ENCODE measurements at places on chromosomes 6 and 20.

- DNase-seq, result no peak
Observed at GRCh38 chr6:118967239-118967638, 32.3 kb upstream of the MCM9 start.

- no peak for DNase-seq
Observed at GRCh38 chr6:154197196-154197860, 158.3 kb downstream of the OPRM1 start.

DNA sequence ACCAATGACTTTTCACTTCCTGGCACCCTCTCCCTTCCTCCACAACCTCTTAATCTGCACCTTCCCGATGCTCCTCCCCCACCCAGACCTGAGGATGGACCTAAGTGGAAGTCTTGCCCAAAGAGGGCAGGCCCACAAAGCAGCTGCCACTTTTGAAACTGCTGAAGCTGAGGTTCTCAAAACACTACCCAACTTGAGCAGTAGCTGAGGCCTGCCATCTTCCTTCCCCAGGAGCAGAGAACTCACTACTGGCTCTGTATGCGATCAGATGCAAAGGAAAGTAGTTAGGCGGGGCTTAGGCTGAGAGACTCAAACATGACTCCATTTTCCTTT, 1.5 kb downstream of the HM13 start:
- DNase-seq, result no peak

DNA sequence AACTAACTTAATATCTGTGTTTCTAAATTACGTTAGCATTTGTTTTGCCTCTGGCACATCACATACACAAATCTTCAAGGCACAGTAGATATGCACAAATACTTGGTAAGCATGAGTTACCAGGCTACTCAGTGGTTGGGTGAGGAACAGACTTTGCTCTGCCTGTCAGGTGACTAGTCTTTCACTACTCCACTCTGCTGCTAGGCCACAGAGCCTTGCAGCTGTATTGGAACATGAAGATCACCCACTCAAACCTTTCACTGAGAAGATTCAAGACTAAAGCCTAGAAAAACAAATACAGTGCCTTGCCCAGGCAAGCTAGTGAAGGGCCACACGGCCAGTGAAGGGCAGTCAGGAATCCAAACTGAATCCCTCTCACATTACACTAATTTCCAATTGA, 47.0 kb downstream of the DTNBP1 start:
- DNase-seq, result no peak

GRCh38 chr6:146363838-146364607, 179.6 kb upstream of the RAB32 start:
- no peak for DNase-seq

- DNase-seq, result no peak
Observed at GRCh38 chr6:119856136-119856535, 506.6 kb upstream of the MAN1A1 start.

DNA sequence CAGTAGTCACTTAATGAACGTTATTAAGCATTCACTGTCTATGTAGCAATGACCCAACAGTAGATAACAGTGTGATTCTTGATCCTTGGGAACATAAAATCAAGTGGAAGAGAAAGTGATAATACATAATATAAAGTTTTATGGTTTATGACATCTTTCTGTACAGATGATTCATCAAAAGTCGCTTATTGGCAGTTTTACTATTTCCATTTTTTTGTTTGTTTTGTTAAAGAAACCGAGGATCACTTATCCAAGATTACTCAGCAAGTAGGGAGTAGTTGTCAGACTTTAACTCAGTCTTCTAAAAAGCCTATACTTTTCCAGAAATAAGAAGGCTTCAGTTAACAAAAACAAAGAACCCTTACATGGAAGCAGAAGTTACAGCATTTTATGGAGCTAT, 260.8 kb downstream of the ZFAND3 start:
- DNase-seq, result no peak

- DNase-seq, result no peak
Observed at GRCh38 chr6:111691345-111692225, 85.9 kb upstream of the TRAF3IP2 start.

DNA sequence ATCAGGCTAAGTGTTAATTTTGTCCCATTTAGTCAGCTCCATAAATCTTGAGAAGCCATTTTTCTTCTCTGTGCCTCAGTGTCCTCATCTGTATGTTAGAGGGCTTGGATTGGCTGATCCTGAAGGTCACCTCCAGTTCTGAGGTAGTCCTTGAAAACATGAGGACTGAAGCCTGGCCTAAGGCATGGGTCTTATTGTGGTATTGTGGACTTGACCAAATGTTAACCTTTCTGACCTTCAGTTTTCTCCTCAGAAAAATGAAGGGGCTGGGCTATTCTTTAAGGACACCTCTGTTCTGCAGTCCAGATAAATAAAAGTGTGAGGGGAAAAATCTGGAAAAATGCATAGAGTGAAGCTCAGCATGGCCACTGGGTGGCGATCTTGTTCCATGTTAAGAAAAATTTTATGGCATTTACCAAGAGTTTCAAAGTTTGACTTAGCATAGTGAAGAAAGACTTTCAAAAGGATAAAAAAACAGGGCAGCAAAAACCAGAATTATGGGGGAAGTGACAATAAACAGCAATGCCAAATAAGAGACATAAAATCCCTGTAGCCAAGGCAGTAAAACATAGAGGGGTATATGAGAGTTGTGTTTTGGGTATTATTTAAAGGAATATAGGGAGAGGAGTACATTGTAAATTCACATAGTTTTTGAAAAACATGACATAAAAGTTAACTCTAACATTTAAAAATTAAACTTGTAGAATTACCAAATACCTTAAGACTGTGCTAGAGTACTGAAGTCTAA, 13.2 kb upstream of the TFB1M start:
- DNase-seq, result peak; percentile 60

DNA sequence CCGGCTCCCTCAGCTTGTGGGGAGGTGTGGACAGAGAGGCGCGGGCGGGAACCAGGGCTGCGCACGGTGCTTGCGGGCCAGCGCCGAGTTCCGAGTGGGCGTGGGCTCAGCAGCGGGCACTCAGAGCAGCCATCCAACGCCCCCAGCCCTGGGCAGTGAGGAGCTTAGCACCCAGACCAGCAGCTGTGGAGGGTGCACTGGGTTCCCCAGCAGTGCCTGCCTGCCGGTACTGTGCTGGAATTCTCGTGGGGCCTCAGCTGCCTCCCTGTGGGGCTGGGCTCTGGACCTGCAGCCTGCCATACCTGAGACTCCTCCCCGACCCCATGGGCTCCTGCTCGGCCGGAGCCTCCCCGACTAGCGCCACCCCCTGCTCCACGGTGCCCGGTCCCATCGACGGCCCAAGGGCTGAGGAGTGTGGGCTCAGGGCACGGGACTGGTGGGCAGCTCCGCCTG, 92.7 kb downstream of the MANEA start:
- DNase-seq, result no peak

GRCh38 chr6:30769088-30769852, 24.9 kb upstream of the IER3 start:
- DNase-seq, result peak; percentile 83

DNA sequence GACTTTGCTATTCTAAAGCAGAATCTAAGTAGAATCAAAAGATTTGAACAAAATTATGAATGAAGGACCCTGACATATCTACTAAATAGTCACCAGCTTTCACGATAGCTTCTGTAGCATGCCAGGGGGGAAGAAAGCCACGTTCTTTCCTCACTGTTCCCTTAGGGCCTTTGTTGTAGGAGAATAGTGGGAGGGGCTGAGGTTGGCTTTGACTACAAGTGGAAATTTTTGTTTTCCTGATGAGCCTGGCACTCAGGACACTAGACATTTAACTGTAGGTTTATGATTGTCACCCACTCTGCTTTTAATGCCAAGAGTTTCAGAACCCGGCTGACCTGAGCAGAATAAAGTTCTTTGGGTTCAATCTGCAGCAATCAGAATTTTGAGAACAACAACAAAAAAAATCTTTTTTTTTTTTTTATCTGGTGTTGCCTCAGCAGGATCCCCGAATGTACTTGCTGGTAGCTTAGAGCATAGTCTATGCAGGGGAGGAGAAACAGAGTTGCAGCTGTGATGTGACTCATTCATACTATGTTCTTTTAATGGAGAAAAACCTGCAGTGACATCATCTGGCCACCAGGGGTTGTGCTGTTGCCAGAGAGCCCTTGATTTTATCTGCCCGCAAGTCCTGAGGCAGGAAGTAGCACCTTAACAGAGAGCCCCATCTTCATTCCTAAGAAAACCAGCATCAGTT, 38.5 kb downstream of the TPD52L1 start:
- peak; percentile 43 for DNase-seq

DNA sequence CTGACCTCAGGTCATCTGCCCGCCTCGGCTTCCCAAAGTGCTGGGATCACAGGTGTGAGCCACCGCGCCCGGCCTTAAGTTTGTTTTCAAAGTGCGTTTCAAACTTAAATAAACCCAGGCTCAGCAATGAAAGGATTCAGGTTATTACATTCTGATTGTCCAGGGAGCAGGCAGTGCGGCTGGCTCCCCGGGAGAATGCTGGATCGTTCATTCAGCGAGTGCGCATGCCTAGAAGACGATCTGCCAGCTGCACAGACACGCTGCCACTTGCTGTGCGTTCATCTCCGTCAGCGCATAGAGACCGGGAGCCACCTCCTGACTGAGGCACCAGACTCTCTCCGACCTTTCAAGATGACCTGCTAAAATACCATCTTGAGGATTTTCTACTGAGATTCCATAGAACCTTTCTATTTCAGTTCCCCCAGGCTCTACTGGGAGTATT, 163.9 kb upstream of the ZNF217 start:
- no peak for DNase-seq

DNA sequence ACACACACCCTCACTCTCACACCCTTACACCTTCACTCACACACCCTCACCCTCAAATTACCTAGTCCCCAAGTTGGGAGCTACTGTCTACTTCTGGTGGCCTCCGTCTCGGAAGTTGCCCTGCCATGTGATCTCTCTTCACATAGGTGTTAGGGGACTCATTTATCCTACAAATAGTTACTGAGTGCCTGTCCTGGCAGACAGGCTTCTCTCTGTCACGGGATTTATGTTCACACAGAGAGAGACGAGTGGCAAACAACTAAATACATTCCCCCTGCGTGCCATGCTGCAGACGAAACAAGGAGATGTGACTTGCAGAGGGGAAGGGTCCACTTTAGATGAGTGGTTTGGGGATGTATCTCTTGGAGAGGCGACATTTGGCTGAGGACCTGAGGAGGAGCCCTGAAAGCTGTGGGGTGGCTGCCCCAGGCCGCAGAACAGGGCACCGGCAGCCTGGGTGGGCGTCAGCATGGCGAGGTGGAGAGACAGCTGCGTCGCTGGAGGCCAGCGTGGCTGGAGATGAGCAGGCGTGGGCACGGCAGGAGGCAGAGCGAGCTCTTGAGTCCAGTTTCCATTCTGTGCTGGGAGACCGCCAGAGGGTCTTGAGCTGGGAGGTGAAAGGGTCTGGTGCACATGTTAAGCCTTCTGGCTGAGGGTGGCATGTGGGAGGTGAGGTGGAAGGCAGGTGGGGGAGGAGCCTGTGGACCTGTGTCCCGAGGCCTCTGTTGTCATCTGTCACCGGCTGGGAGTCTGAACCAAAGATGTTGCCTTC, 17.2 kb downstream of the DYNLT1 start:
- DNase-seq, result no peak

DNA sequence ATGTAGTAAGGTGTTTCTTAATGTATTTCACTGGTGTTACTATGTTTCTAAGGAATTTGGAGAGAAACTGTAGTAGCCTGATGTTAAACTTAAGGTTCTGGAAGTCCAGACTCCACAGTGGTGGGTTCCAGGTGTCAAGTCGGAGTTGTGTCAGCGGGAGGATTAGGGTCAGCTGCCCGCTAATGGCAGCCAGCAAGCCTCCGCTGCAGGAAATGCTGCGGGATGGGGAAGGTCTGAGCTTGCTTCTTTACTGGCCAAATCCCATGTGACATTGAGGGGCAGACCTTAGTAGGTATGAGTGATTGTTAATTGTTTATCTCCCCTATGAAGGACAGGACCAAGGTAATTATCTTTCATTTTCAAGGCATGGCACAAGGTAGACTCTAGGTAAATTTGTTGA, 3.7 kb upstream of the ARID1B start:
- no peak for DNase-seq

GRCh38 chr6:169158691-169159090, 95.0 kb downstream of the THBS2 start:
- DNase-seq, result no peak

- DNase-seq, result no peak
Observed at GRCh38 chr6:39914239-39914638, 20.0 kb downstream of the MOCS1 start.

DNA sequence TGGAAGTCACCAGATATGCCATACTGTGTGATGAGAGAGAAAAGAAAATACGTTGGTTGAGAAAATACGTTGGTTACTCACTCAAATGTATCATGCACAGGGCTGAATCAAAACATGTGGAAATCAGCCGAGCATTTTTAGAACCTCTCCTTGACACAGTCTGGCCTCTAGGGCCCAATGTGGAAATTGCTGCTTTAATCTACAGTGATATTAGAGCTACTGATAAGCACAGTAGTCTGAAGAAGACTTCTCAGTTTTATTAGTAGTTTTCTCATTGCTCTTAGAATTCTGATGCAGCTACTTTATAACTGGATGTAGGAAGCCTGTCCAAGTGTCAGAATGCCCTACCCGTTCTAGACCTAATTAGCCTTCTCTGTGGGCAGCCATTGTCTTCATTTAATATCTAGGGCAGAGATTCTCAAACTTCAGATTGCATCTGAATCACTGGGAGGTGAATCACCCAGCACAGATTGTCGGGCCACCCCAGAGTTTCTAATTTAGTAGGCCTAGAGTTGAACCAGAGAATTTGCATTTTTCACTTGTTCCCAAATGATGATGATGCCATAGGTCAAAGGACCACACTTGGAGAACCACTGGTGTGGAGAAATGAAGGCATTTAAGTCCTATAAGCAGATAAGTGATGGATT, 229.1 kb downstream of the PLCB1 start:
- no peak for DNase-seq

GRCh38 chr6:95959261-95959660, 56.5 kb upstream of the FUT9 start:
- no peak for DNase-seq

DNA sequence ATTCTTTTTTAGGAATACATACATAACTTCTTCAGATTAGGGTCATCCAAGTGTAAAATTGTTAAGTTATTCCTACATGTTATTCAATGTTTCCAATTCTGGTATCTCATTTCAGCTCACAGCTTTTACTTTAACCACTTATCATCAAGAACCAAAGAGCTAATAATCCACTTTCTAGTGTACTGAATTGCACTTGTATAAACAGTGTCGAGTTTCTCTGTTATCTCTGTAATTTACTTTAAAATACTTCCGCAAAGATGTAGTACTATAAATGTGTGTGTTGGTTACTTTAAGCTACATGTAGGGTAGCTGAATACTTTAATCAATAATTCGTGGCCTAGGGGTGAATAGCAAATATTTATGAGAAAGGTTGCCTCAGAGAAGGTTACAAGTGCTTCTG, 8.8 kb upstream of the GJA1 start:
- no peak for DNase-seq

DNA sequence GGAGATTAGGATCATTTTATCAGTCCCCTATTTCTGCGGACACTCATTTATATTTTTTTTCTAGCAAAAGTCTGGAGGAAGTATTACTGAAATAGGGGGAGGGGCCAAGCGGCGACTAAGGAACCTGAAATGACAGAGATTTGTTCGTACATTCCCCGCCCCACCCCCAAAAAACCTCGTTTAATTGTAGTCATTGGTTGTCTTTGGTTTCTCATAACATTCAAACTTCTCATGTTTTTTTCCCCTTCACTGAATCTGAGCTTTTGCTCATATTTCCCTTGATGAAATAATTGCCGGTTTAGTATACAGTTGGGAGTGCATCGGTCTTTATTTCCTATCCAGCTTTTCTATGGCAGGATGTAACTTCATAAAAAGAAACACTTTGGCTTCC, 768 bp upstream of the FYN start:
- DNase-seq, result peak; percentile 71
